ENCODE measurements at places on chromosomes 5 and 9. TPM values are rescaled to one million over a fixed set of nuclear protein-coding genes. Genes with fewer than 3 reads are reported as not detected.

DNA sequence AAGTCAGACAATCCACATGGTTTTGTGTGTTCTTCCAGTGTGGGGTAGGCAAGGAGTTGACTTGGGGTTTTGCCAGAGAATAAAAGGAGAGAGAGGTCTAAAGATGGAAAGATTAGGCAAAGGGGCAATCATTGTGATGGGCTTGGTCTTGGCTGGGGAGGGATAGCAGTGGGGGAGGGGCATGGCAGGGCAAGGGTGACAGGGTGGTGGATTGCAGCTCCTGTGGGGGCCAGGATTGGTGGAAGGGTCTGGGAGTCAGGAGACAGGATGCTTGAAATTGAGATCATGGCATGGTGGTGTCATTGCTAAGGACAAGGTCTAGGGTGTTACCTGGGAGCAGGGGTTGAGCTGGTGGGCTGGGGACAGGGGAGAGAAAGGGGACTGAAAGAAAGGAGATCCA lies 57.6 kb downstream of the ZNF618 start:
- DNase-seq = no peak

DNA sequence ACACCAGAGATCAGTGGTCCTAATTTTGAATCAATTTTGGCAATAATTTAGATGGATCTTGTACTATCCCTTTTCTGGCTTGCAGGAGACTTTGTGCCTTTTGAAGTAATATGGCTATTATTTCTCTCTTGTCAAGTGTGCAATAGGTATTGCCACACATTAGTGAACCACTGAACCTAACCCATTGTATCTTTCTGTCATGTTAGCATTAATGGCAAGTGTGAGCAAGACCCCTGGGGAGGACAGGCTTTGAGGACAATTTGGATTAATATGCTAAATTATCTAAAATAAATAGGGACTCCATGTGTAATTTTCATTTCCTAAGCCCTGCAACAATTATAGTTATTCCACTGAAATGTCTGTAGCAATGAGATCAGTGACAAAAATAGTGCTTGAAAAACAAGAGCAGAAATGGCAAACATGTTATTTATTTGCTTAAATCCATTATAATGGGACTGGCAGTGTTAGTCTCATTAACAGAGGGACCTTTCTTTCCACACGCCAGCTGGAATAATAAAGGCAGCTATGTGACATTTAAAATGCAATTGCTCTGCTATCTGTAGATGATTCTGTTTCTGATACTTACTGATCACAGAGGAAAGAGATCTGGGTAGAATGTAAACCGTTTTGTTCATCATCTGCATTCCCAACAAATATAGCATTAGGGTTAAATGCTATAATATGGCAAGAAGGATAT lies 753.3 kb upstream of the ZNF608 start:
- no peak for DNase-seq

DNA sequence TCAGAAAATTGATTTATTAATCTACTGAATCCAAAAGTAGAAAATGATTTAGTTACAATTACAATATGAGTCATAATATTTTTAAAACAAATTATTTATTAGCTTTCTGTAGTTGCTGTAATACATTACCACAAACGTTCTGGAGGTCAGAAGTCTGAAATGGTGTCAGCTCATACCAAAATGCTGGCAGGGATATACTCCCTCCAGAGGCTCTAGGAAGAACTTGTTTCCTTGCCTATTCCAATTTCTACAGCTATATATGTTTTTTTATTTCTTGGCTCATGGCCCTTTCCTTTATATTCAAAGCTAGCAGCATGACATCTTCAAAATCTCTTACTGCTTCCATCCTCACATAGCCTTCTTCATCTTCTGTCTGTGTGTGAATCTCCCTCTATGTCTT lies 667.9 kb upstream of the ITGA1 start:
- DNase-seq = no peak

GRCh38 chr9:126465977-126466376 lies 139.3 kb downstream of the MVB12B start:
- DNase-seq = no peak

GRCh38 chr5:134493461-134494055 lies 31.9 kb upstream of the JADE2 start:
- DNase-seq = no peak

DNA sequence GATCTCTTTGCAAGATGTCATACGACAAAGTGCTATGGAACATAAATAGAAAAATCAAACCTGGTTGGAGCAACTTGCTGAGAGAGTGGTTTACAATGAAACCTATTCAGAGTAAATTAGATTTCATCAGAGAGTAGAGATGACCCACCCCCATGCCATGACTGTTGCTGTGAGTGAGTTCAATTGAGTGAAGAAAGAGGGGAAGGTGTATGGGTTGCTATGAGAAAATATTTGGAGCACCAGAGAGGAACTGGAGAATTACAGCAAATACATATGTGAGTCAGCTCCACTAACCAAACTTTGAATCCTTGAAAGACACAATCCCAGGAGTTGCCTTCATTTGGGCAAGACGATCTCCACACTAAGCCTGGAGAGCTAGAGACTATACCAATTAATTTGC lies 217.2 kb downstream of the RFX3 start:
- no peak for DNase-seq

- peak; percentile 4 for DNase-seq
These were observed 39.6 kb downstream of the MACIR start for GRCh38 chr5:103298117-103298516.

DNA sequence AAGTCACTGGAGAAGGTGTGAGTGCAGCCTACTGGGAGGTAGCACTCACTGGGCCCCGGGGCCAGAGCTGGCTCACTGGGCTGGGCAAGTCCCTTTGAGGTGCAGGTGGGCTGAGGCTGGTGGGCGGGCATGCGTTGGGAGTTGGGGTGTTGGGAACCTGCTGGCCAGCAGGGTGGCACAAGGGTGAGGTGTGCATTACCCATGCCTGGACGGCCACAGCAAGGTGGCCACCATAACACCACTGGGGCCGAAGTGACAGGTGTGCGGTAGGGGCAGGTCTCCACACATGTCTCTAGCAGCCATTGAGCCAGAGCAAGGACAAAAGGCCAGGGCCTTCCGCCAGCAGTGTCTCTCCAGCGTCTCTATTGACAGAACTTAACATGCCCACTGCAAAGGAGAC lies 22.6 kb downstream of the PRRT1B start:
- no peak for DNase-seq

- no peak for DNase-seq
These were observed 25.8 kb downstream of the UIMC1 start for GRCh38 chr5:176980818-176981217.

DNA sequence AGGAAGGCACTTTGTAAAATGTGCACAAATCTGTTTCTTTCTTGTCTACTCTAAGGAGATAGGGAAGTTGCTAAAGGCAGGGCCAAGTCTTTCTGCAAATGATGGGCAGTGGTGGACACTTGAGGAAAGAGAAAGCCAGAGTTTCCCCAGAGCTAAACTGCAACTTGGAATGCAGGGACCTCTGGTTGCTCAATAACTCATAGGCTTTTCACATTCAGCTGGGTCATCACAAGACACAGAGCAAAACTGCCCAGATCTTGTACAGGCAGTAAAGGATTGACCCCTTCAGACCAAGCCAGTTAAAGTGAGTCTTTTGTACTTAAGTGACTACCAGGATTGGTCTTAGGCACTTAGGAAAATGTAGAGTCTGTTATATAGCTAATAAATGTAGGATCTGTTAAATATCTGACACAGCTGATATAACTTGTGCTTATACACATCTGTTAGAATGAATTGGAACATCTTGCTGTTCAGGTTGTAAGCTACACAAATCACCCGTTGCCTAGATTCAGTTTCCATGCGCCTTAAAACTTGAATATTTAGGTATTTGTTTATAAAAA lies 13.5 kb upstream of the AGXT2 start:
- no peak for DNase-seq

DNA sequence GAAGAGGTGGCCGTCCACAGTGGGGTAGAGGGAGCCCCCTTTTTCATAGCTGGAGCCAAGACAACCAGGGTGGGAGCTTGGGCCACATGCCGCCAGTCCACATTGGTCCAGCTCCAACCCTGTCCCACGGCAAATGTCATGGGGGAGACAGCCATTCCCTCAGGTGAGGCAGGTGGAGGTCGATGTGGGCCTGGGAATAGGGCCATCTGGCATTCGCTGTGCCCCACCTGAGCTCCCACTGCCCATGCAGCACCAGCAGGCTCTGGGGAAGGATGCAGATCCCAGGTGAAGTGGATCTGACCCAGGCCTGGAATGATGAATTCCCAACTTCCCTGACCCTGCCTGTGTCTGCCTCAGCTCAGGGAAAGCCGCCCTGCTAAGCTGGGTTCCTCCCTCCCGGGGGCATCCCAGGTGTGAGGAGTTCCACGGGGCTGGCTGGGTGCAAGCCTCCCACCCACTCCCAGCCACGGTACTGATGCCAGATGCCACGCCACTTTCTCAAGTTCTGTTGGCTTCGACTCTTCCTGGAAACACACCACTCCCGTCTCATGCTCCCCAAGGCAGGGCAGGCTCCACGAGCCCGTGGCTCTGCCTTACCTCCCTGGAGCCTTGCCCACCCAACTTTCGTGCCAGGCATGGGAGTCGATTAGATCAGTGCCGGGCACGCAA lies 25.2 kb upstream of the FCN2 start:
- no peak for DNase-seq

GRCh38 chr9:36665921-36666431 lies 93.3 kb downstream of the MELK start:
- no peak for DNase-seq

- DNase-seq = no peak
These were observed 8.2 kb downstream of the HEXB start for GRCh38 chr5:74693191-74693590.

- no peak for DNase-seq
These were observed 42.9 kb downstream of the SPRY4 start for GRCh38 chr5:142281966-142282365.

- DNase-seq = peak; percentile 43
These were observed 164.8 kb downstream of the EFNA5 start for GRCh38 chr5:107505763-107506534.

GRCh38 chr5:126544087-126544740 lies 50.8 kb downstream of the ALDH7A1 start:
- peak; percentile 35 for DNase-seq

DNA sequence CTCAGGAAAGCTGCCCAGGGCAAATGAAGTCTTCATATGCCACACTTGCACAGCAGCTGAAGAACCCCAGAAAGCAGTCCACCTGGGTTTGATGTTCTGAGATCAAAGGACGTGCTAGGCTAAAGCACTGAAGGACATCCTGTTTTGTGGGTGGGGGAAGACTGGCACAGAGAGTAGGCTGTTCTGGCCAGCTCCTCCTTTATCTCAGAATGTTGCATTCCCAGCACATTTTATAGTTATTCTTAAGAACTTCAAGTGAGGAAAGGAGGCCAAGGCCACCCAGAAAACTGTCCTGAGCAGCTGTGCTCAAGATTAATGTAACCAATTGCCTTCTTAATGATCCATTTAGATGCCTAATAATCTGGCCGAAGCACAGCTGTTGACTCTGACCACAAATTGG lies 10.9 kb downstream of the SHOC1 start:
- no peak for DNase-seq

DNA sequence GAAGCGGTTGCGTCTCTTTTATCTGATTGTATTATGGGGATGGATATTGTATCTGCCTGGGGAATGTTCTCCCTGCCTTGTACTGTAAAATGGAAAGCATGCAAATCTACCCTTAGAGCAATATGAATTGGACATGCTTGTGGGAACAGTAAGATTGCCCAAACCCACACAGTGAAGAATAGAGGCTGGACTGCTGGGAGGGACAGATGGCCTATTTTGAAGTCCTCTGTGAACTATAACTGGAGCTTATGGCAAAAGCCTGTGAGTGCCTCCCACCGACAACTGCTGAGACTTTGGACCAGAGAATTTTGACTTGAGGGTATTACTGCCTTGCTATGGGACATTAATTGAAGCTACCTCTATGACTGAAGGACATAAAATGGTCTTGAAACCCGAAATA lies 168.9 kb downstream of the ERCC6L2 start:
- no peak for DNase-seq

DNA sequence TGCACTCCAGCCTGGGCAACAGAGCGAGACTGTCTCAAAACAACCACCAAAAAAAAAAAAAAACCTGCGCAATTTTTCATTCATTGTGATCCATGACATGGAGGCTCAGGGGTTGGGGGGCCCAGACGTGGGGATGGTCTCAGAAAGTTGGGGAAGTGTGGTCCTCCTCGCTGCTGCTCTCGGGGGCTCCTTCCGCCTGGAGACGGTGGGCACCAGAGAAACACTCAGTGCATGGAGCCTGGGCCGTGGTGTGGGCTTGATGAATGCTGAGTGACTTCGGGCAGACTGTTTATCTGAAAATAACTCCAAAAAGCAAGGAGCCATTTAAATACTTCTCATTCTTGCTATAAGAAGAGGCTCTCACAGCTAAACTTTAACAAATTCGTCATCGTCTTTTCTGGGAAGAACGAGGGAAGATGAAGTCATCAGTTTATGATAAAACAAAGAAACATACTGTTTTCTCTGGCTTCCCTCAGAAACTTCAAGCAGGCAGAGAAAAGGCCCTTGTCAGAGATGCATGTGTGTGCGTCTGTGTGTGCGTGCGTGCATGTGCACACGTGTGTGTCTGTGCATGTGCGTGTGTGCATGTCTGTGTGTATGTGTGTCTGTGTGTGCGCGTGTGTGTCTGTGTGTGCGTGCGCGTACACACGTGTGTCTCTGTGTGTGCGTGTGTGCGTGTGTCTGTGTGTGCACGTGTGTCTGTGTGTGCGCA lies 35.0 kb downstream of the RASGEF1C start:
- DNase-seq = no peak

DNA sequence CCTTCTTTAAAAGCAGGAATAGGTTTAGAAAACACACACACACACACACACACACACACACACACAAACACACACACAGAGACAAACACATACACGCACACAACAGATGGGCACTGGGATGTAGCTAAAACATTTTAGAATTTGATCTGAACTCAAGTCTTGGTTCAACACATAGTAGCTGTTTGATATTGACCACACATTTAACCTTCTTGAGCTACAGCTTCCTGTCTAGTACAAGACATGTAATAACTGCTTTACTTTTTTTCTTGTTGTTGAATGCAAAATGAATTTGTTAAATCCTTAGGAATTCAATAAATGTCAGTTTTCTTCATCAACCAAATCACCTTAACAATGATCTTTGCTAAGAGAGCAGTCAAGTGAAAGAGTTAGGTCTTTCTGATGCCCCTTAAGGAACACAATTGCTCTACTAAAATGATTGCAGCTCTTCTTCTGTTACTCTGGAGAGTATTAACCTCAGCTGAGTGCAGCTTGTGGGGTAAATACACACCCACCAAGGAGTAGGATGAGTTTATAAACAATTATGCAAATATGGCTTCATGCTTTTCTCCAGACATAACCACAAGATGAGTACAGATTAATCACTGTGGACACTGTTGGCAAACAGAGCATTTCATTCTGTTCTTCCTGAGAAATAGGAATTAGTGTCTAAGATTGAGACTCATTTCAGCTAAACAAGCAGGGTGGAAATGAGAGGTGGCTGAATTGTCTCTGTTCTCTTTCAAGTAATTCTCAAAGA lies 302.9 kb upstream of the PAPPA start:
- DNase-seq = no peak

The FIBCD1 gene
- not detected for polyA plus RNA-seq

The SPINK7 gene
- 1.8 TPM for polyA plus RNA-seq

The SAXO1 gene
- not detected for polyA plus RNA-seq

The RHOBTB3 gene
- polyA plus RNA-seq = 22.5 TPM

The MELK gene
- not detected for polyA plus RNA-seq

The ANKRD55 gene
- polyA plus RNA-seq = 0.26 TPM

The BTNL9 gene
- 8.6 TPM for polyA plus RNA-seq

All from kidney (tissue), 22 donors.